ENCODE measurements at places on chromosomes 6 and 20.

- H3K36me3 ChIP-seq, result no peaks in the 10 kb centered on the region
- no peaks in the 10 kb centered on the region for H3K27me3 ChIP-seq
- H3K4me1 ChIP-seq, result no peaks in the 10 kb centered on the region
These were observed 5.9 kb downstream of the SMAP1 start for GRCh38 chr6:70673601-70674000.

DNA sequence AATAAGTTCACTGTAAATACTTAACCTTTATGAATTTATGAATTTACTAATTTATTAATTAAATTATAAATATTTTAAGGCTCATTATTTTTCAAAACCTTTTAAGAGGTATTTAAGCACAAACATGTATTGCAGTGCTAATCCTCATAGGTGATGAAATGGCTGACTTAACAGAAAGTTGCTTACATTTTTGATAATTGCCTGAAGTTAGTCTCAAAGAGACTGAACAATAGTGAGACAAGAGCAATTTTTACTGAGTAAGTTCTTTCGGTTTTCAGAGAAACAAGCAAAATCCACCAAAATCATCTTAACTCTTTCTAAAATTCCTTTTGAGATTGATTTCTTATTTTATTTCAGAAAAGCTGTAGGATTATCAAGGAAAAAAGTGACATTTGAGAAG lies 137.3 kb upstream of the VGLL2 start:
- no peaks in the 10 kb centered on the region for H3K36me3 ChIP-seq
- H3K4me3 ChIP-seq, result no peak overlapping the region
- no peak overlapping the region for H3K27ac ChIP-seq
- no peaks in the 10 kb centered on the region for H3K4me1 ChIP-seq

DNA sequence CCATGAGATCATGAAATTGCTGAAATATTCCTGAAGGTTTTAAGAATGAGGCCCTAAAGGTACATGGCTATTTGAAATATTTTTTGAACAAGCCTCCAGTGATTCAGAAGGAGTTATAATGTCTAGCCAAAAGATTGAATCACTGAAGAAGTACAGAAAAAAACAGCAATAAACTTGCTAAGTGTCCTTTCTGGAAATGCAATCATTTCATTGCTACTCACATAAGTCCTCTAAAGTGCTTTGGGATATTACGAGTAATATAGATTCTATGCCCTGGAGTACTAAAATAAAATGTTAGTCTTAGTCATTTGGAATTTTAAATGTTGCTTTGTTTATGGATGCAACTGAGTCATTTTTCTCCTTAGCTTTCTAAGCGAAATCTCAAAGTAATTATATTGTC lies 32.7 kb downstream of the CENPW start:
- no peak for DNase-seq
- no peaks in the 10 kb centered on the region for H3K27me3 ChIP-seq

- H3K27ac ChIP-seq, result no peak overlapping the region
- peaks cover 4% of the 10 kb centered on the region for H3K36me3 ChIP-seq
- H3K4me1 ChIP-seq, result no peaks in the 10 kb centered on the region
- no peaks in the 10 kb centered on the region for H3K27me3 ChIP-seq
These were observed 43.9 kb downstream of the PLCB1 start for GRCh38 chr20:8175741-8176675.

DNA sequence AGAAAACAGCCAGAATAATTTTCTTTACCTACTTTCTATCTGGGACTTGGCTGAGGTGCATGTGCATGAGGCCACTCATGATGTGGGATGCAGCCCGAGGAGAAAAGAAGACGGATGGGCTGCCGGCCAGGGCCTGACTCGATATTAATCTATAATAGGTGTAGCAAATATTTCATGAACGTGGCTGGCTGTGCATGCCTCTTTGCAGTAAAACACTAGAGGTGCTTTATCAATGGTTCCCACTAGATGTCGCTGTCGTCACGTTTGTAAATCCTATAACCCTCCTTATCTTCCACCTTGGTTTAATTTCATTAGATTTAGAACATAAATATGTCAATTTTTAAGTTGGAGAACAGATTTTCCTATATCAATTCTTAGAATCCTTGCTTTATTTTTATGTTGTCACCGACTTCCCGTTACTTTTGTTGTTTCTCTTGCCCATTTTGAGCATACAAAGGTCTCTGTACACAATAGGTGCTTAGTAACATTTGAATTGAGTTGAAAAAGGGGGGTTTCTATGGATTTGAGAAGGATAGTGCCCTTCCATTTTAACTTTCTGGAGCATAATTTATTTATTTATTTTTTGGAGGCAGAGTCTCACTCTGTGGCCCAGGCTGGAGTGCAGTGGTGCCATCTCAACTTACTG lies 19.6 kb upstream of the FERMT1 start:
- peaks cover 5% of the 10 kb centered on the region for H3K27me3 ChIP-seq
- H3K36me3 ChIP-seq, result no peaks in the 10 kb centered on the region
- no peaks in the 10 kb centered on the region for H3K4me1 ChIP-seq

GRCh38 chr6:79277109-79277508 lies 42.6 kb upstream of the HMGN3 start:
- no peak overlapping the region for H3K4me3 ChIP-seq
- H3K27me3 ChIP-seq, result no peaks in the 10 kb centered on the region
- no peaks in the 10 kb centered on the region for H3K4me1 ChIP-seq
- H3K27ac ChIP-seq, result no peak overlapping the region

DNA sequence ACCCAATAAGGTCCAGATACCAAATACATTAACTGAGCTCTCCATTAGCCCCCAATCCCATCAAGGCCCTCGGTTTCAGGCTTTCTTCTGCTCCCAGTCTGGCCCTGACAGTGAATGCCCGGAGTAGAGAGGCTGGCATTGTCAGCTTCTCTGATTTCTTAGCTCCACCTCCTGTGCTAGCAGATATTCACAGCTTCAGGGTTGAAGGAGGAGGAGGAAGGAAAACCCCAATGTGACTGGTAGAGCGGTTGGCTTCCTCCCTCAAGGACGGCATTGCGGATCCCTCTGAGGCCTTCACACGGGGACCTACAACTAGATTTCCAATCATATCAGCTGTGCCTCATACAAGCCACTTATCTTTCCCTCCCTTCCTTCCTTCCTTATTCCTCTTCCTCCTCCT lies 164.1 kb upstream of the SYNDIG1 start:
- H3K36me3 ChIP-seq, result no peaks in the 10 kb centered on the region
- no peak overlapping the region for H3K27ac ChIP-seq
- no peaks in the 10 kb centered on the region for H3K4me1 ChIP-seq
- peak; percentile 50 for DNase-seq
- H3K27me3 ChIP-seq, result no peaks in the 10 kb centered on the region

DNA sequence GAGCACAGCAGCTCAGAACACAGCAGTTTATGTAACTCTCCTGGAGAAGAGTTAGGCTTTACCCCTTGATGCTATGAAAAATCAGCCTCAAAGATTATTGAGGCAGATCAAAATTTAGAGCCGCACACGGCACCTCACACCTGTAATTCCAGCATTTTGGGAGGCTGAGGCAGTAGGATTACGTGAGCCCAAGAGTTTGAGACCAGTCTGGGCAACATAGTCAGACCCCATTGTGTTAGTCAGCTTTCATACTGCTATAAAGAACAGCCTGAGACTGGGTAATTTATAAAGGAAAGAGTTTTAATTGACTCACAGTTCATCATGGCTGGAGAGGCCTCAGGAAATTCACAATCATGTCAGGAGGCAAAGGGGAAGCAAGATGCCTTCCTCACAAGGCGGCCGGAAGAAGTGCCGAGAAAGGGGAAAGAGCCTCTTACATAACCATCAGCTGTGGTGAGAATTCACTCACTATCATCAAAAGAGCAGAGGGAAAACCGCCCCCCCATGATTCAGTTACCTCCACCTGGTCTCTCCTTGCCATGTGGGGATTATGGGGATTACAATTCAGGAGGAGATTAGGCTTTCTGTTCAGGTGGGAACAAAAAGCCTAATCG lies 87.7 kb downstream of the SGK1 start:
- no peaks in the 10 kb centered on the region for H3K36me3 ChIP-seq
- peak overlapping the region; percentile 60 for H3K4me3 ChIP-seq
- peak; percentile 44 for DNase-seq
- H3K27me3 ChIP-seq, result no peaks in the 10 kb centered on the region
- H3K27ac ChIP-seq, result no peak overlapping the region

DNA sequence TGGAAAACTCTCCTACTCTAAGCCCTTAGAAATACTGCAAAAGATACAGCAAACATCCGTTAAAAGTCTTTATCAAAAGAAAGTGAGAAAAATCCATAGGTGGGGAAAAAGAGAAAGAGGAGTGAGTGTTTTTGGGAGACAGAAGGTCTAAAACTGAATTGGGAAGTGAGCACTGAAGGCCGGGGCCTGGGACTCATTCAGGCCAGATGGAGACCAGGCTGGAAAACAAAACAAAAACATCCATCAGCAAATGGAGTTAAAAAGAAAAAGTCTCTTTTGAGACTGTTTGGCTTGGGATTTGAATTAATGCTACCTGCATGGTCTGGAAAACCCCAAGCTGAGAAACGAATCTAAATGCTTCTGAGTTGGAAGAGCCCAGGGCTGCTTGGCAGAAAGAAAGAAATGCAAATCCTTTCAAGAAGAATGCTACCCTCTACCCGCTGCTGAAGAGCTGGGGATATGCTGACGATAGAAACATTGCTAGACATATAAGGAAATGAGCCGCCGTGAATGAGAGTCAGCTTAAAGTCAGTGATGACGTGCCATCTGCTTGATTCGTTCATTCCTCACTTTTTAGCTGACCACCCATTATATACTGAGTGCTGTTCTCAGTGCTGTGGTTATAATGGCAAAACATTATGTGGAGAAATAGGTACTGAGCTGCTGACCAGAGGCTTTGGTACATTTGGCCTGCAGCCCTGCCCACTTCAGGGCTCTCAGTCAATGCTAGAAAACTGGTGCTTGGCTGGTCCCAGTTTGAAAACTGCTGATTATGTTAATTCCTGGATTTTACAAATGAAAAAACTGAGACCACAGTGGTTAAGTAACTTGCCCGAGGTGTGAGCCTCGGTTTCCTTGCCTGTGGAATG lies 28.0 kb upstream of the TULP4 start:
- no peaks in the 10 kb centered on the region for H3K36me3 ChIP-seq
- peaks cover 6% of the 10 kb centered on the region for H3K4me1 ChIP-seq
- no peak overlapping the region for H3K4me3 ChIP-seq
- no peak overlapping the region for H3K27ac ChIP-seq
- H3K27me3 ChIP-seq, result no peaks in the 10 kb centered on the region

GRCh38 chr6:9272671-9273070 lies 837.3 kb upstream of the SLC35B3 start:
- no peaks in the 10 kb centered on the region for H3K4me1 ChIP-seq
- H3K27me3 ChIP-seq, result no peaks in the 10 kb centered on the region
- H3K4me3 ChIP-seq, result no peak overlapping the region
- no peak for DNase-seq
- no peak overlapping the region for H3K27ac ChIP-seq
- H3K36me3 ChIP-seq, result no peaks in the 10 kb centered on the region

GRCh38 chr6:148175550-148176188 lies 167.0 kb upstream of the SASH1 start:
- H3K36me3 ChIP-seq, result no peaks in the 10 kb centered on the region
- no peak overlapping the region for H3K4me3 ChIP-seq
- H3K4me1 ChIP-seq, result no peaks in the 10 kb centered on the region
- DNase-seq, result no peak

- no peaks in the 10 kb centered on the region for H3K36me3 ChIP-seq
- DNase-seq, result no peak
- no peaks in the 10 kb centered on the region for H3K27me3 ChIP-seq
- H3K4me3 ChIP-seq, result no peak overlapping the region
- H3K4me1 ChIP-seq, result no peaks in the 10 kb centered on the region
- H3K27ac ChIP-seq, result no peak overlapping the region
These were observed 392.5 kb downstream of the CDH4 start for GRCh38 chr20:61644378-61645076.

- no peaks in the 10 kb centered on the region for H3K4me1 ChIP-seq
- no peaks in the 10 kb centered on the region for H3K36me3 ChIP-seq
- no peaks in the 10 kb centered on the region for H3K27me3 ChIP-seq
- DNase-seq, result no peak
- no peak overlapping the region for H3K4me3 ChIP-seq
- H3K27ac ChIP-seq, result no peak overlapping the region
These were observed 463.9 kb upstream of the JAG1 start for GRCh38 chr20:11137688-11138087.

DNA sequence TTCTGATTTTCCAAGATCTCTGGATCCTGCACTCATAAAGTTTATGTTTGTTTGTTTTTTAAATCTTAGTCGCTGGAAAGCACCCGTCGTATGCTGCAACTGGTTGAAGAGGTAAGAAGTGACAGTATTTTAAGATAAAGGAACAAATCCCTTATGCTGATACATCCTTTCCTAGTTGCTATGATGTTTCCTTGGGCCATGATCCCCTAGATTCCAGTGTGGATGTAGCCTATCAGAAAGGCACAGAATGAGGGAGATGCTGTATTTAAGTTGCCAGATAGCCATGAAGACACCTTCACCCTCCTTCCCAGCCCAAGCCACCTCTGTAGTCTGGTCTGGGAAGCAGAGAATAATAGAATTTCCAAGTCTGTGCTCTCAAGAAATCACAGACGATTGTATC lies 59.0 kb downstream of the SNAP25 start:
- no peak for DNase-seq
- H3K36me3 ChIP-seq, result no peaks in the 10 kb centered on the region

DNA sequence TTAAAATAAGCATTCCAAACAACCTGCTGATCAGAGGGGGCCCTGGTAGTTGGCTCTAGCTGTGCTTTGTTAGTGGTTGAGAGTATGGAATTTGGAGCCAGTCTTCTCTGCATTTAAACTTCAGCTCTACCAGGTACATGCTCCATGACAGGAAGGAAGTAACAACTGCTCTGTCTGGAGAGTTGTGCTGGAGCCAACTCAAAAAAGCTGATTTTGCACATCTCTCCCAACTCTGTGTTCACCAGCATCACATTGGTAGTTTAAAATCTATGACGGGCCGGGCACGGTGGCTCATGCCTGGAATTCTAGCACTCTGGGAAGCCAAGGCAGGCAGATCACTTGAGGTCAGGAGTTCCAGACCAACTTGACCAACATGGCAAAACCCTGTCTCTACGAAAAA lies 68.8 kb upstream of the BMP2 start:
- peaks cover 9% of the 10 kb centered on the region for H3K27me3 ChIP-seq
- peaks cover 26% of the 10 kb centered on the region for H3K4me1 ChIP-seq
- no peaks in the 10 kb centered on the region for H3K36me3 ChIP-seq

DNA sequence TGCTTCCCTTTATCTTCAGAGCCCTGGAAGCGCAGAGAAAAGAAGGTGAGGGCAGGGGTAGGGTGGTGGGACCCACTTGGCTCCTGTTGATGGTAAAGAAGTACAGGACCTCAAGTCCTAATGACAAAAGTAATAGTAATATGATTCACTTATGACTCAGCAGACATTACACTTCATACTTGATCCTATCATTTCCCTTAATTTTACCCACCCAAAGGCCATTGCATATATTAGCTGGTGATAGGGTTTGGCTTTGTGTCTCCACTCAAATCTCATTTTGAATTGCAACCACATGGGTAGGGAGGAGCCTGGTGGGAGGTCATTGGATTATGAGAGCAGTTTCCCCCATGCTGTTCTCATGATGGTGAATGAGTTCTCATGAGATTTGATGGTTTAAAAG lies 880.7 kb downstream of the KIF16B start:
- no peak for DNase-seq
- H3K27me3 ChIP-seq, result no peaks in the 10 kb centered on the region
- H3K27ac ChIP-seq, result no peak overlapping the region
- H3K4me3 ChIP-seq, result no peak overlapping the region

- no peaks in the 10 kb centered on the region for H3K27me3 ChIP-seq
- no peak for DNase-seq
- no peak overlapping the region for H3K4me3 ChIP-seq
- no peak overlapping the region for H3K27ac ChIP-seq
- peaks cover 4% of the 10 kb centered on the region for H3K4me1 ChIP-seq
These were observed 21.6 kb upstream of the GFOD1 start for GRCh38 chr6:13508711-13509705.

GRCh38 chr6:10556992-10557391 lies 35.8 kb downstream of the GCNT2 start:
- H3K4me3 ChIP-seq, result no peak overlapping the region
- no peaks in the 10 kb centered on the region for H3K27me3 ChIP-seq
- H3K36me3 ChIP-seq, result peaks cover 28% of the 10 kb centered on the region
- DNase-seq, result no peak
